ENCODE measurements at places on chromosomes 11 and 22.

- DNase-seq = no peak
- H3K4me3 ChIP-seq = no peak overlapping the region
- no peak overlapping the region for H3K27ac ChIP-seq
- no peaks in the 10 kb centered on the region for H3K36me3 ChIP-seq
- H3K4me1 ChIP-seq = peaks cover 5% of the 10 kb centered on the region
- no peaks in the 10 kb centered on the region for H3K27me3 ChIP-seq
These were observed 79.1 kb downstream of the CDKN1C start for GRCh38 chr11:2806351-2807024.

GRCh38 chr11:114091516-114092397, 32.2 kb downstream of the ZBTB16 start:
- H3K27ac ChIP-seq = no peak overlapping the region
- H3K4me1 ChIP-seq = peaks cover 54% of the 10 kb centered on the region
- DNase-seq = no peak
- peaks cover 39% of the 10 kb centered on the region for H3K36me3 ChIP-seq
- peaks cover 1% of the 10 kb centered on the region for H3K27me3 ChIP-seq

GRCh38 chr11:1293619-1294015, 15.8 kb downstream of the TOLLIP start:
- H3K27ac ChIP-seq = peak overlapping the region; percentile 13
- no peaks in the 10 kb centered on the region for H3K27me3 ChIP-seq
- peaks cover 8% of the 10 kb centered on the region for H3K4me1 ChIP-seq
- peaks cover 33% of the 10 kb centered on the region for H3K36me3 ChIP-seq
- no peak for DNase-seq
- H3K4me3 ChIP-seq = no peak overlapping the region

- H3K27me3 ChIP-seq = peaks cover 26% of the 10 kb centered on the region
- H3K4me1 ChIP-seq = no peaks in the 10 kb centered on the region
- no peak for DNase-seq
These were observed 61.3 kb upstream of the WNT11 start for GRCh38 chr11:76267556-76267955.

GRCh38 chr22:49016909-49017481, 810.7 kb downstream of the BRD1 start:
- H3K27me3 ChIP-seq = peaks cover 6% of the 10 kb centered on the region
- no peaks in the 10 kb centered on the region for H3K36me3 ChIP-seq
- no peaks in the 10 kb centered on the region for H3K4me1 ChIP-seq
- no peak overlapping the region for H3K27ac ChIP-seq
- no peak overlapping the region for H3K4me3 ChIP-seq
- no peak for DNase-seq

All from effector memory CD8-positive, alpha-beta T cell (primary cell).